Kidney glomerular epithelial cell (primary cell): ENCODE measurements at places on chromosomes 13 and 19.

DNA sequence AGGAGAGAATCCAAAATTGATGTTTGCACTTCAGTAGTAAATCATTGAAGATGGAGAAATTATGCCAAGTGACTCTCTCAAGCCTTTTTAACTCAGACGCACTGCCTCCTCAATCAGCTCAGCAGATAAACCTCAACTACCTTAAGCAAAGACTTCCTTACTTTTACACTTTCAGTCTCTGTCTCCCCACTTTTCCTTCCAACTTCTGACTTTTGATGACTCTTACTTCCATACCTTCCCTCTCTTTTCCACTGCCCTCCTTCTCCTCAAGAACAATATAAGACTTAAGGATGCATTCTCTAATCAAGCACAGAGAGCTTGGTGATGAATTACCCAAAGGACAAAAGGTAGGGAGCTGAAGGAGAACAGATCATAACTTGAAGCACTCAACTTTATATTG lies 4.8 kb upstream of the DACH1 start:
- DNase-seq, result no peak

DNA sequence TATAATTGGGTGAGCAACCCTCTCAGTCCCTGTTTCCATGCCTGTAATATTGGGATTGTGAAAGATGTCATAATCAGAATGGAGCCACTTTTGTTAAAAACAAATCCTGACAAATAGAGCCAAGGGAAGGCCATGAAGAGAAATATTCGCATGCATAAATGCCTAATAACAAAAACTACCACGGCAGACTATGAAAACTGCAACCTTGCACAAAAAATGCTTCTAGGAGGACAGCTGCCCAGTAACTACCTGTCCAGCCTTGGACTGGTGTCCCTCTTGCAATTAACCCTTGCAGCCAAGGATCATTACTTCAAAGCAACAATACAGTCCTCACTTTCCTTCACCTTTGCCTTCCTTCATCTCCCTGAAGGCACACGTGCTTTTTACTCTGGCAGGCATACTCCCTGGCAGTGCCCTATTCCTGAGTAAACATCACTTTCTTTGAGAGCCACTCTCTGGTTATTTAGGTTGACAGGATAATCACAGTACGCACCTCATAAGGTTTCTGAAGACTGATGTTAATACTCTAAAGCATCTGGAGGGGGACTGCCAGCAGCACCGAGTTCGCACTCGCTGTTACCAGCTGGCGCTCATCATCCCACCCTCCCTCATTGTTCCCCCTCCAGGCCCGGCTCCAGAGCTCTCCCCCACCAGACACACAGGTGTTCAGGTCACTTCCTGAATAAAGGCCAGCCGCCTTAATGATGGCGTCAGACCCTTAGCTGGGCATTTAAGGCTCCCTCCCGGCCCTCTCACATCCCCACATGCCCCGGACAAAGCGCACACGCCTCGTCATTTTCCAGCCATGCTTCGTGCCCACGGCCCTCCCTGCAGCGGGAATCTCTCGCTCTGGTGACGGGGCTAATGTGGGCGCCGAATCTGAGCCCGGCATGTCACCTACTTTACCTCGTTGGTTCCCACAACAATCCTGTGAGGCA lies 57.3 kb downstream of the CDADC1 start:
- DNase-seq, result no peak

DNA sequence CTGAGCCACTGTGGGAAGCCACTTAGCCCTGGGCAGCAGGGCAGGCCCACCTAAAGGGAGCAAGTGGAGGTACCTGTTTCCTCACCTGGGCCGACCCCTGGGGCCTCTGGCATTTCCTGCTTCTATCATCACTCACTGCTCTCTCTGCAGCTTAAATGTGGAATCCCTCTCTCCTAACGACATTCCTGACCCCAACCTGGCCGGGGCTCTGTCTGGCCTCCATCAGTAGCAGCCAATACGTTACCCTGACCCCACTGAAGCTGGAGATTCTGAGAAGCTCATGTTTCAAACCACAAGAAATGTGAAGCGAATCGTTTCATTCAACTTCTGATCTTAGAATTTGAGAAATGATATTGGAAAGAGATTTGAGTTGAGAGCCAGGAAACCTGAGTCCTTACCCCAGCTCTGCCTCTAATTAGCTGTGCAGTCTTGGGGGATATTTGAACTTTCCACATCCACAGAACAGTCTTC lies 39.9 kb downstream of the DOCK9 start:
- DNase-seq, result no peak

GRCh38 chr13:30341815-30342570 lies 34.6 kb upstream of the KATNAL1 start:
- peak; percentile 30 for DNase-seq

DNA sequence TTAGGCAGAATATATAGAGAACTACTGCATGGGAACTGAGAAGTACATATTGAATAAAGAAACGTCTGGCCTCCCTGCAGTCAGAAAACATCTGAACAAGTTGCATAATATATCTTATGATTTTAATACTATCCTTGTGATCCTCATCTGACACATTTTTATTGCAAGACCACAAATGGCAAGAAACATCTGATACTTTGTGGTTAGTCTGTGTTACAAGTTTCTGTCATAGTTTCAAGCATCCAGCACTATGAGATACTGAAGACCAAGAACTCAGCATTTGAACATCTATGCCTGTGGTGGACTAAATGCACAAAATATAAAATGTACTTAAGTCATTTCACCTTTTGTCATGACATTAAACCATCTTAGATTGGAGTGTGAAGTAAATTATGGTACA lies 1175.8 kb upstream of the MIR17HG start:
- no peak for DNase-seq

- no peak for DNase-seq
Observed at GRCh38 chr13:49464085-49464484, 20.0 kb downstream of the SETDB2 start.

GRCh38 chr13:65999411-65999810 lies 1230.7 kb downstream of the PCDH9 start:
- DNase-seq, result no peak

- DNase-seq, result no peak
Observed at GRCh38 chr13:32248801-32249200, 66.4 kb downstream of the ZAR1L start.

- no peak for DNase-seq
Observed at GRCh38 chr19:55384131-55384919, at the start of gene TMEM238. TMEM238 (minus strand) TSS chr19:55384292; CDS start chr19:55384259, 33 bp downstream.

DNA sequence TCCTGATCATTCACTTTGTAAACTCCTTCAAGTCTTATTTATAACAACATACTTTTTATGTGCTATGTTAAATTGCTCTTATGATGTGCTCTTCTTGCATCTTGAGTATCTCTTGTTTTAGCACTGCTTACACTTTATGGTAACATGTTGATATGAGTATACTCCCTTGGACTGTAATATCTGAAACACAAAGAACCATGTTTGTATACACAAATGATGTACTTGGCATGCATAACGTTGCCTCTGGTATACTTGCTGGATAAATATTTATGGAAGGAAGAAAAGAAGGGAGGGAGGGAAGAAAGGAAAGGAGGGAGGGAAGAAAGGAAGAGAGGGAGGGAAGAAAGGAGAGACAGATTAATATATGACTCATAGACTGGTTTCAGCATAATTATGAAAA lies 333.2 kb downstream of the PCDH9 start:
- no peak for DNase-seq

GRCh38 chr13:43964698-43965458 lies 85.2 kb downstream of the LACC1 start:
- DNase-seq, result no peak

- DNase-seq, result peak; percentile 86
Observed at GRCh38 chr19:35144600-35145436, 1.8 kb downstream of the FXYD7 start.

DNA sequence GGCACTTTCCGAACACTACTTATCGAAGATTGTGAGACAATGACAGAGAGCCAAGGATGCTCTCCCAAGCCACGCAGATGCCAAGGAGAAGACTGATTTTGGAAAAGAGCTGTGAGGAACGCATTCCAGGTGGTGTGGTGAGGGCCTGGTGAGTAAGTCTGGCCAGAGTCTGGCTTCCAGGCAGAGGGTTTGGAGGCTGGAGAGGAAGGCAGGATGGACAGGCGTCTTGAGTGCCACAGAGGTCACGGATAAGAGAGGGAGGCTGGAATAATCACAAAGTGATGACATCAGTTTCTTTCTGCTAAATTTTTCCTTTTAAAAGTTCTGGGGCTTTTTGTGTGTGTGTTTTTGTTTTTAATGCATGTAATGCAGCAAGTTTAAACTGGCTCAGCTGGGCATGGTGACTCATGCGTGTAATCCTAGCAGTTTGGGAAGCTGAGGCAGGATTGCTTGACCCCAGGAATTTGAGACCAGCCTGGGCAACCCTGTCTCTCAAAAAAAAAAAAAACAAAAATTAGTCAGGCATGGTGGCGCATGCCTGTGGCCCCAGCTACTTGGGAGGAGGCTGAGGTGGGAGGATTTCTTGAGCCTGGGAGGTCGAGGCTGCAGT lies 235.1 kb downstream of the NALCN start:
- DNase-seq, result no peak

DNA sequence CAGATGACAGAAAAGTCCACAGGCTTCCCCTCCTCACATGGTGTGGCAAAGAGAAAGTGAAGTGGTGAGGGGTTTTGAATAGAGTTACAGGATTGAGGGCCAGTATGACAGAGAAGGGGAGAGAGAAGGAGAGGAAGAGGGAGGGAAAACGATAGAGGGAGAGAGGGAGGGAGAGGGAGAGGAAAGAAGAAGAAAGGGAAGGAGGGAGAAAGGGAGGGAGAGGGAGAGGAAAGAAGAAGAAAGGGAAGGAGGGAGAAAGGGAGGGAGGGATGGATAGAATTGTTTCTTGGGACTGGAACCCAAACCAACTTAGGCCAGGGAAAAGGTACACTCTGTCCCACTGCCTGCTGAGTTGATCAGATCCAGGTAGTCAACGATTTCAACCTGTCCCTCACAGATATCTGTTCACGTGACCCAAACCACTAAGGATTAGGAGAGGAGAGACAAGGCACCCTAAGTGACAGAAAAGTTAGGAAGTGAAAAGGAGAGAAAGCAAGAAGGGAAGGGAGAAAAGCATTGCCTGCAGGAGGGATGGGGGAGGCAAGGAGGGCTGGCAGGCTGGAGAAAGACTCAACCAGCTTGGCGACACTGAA lies 8.1 kb upstream of the IGFL3 start:
- no peak for DNase-seq

- no peak for DNase-seq
Observed at GRCh38 chr13:77584106-77584505, 48.6 kb downstream of the SCEL start.

GRCh38 chr13:90008707-90009149 lies 1338.8 kb upstream of the MIR17HG start:
- no peak for DNase-seq

DNA sequence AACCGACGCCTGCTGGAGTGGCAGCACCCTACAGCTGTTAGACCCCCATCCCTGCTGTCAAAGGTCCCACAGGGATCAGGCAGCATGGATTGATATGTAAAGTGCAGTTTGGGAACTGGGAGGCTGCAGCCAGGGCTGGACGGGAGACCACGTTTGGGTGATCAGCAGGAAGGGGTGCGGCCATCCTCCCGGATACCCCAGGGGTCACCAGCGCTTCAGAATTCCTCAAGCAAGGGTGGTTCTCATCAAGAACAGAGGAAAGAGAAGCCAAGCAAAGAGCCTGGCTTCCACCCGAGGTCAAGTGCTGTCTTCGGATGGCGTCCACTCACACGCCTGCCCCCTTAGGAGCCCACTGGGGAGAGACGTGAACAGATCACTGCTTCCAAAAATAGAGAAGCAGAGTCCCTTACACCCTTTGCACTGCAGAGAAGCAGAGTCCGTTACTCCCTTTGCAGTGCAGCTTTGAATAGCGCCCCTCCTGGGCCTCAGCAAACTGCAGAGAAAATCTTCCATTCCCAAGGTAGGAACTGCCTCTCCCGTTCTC lies 35.5 kb downstream of the DHRS12 start:
- DNase-seq, result no peak

DNA sequence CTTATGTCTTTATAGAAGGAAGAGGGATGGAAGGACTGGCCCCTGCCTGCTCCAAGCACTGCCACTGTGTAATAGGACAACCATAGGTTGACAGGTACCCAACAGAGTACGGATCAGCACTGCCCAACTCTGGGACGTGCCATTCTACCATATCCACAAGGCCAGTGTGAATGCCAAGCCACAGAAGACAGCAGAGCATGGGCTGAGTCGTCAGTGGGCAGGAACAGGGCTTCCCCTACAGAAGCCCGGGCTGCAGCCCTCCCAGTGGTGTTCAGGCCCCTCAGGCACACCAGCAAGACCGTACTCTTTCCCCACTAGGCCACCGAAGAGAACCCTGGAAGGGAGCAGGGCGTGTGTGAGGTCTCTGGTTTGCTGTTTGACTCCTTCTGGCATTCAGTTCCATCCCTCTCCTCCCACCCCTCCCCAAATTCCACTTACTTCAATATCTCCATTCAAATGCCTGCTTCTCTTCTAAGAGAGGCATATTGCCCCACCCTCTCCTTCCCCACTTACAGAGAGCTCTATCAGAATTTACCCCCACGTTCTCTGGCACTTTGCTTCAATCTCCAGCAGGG lies 209.4 kb downstream of the FOXO1 start:
- no peak for DNase-seq

GRCh38 chr19:30070968-30071632 lies 129.1 kb downstream of the URI1 start:
- no peak for DNase-seq
